ENCODE measurements at places on chromosomes 12 and 14. TPM values are rescaled to one million over a fixed set of nuclear protein-coding genes. Genes with fewer than 3 reads are reported as not detected.

ERP27 gene
- 16.2 TPM for total RNA-seq

PRH2 gene
- total RNA-seq, result not detected

PZP gene
- total RNA-seq, result 2.7 TPM

TROAP gene
- 1.4 TPM for total RNA-seq

GPR132 gene
- 7.2 TPM for total RNA-seq
